ENCODE measurements at places on chromosomes 12 and 14. TPM values are rescaled to one million over a fixed set of nuclear protein-coding genes. Genes with fewer than 3 reads are reported as not detected.
A peak's percentile ranks its signal among the peaks of the same experiment; 100 is the strongest.

GRCh38 chr12:105672121-105672975 lies 341.9 kb downstream of the C12orf75 start:
- no peak overlapping the region for H3K27ac ChIP-seq
- H3K27me3 ChIP-seq: no peaks in the 10 kb centered on the region
- no peaks in the 10 kb centered on the region for H3K4me1 ChIP-seq

DNA sequence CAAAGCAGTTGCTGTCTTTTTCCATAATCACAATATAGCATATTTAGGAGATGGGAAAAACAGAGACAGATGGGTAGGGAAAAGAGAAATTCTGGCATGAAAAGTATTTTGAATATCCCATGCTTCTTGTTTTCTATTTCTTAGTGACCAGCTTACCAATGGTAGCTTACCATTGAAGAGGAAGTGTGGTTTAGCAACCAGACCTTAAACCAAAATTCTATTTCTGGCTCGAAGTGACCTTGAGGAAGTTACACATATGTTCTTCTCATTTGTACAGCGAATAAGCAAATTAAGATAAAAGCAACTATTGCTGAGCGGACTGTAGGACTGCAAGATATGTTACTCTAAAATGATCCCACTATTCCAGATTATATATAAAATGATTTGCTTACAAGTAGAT lies 82.9 kb downstream of the FGD4 start:
- no peaks in the 10 kb centered on the region for H3K36me3 ChIP-seq
- DNase-seq: no peak
- H3K27me3 ChIP-seq: no peaks in the 10 kb centered on the region
- H3K27ac ChIP-seq: no peak overlapping the region

GRCh38 chr14:75283162-75283832 lies 4.7 kb downstream of the FOS start:
- H3K27ac ChIP-seq: no peak overlapping the region
- H3K36me3 ChIP-seq: peaks cover 24% of the 10 kb centered on the region
- H3K27me3 ChIP-seq: no peaks in the 10 kb centered on the region
- no peak for DNase-seq
- H3K4me1 ChIP-seq: peaks cover 31% of the 10 kb centered on the region
- H3K4me3 ChIP-seq: no peak overlapping the region

Gene PITPNM2
- 37.3 TPM for total RNA-seq

- no peak overlapping the region for H3K4me3 ChIP-seq
- peak overlapping the region; percentile 44 for H3K27ac ChIP-seq
- H3K4me1 ChIP-seq: peaks cover 88% of the 10 kb centered on the region
- DNase-seq: no peak
- no peaks in the 10 kb centered on the region for H3K27me3 ChIP-seq
Measured at GRCh38 chr12:57840726-57841125, 5.8 kb downstream of the CTDSP2 start.

Gene NOP9
- total RNA-seq: 25.9 TPM

DNA sequence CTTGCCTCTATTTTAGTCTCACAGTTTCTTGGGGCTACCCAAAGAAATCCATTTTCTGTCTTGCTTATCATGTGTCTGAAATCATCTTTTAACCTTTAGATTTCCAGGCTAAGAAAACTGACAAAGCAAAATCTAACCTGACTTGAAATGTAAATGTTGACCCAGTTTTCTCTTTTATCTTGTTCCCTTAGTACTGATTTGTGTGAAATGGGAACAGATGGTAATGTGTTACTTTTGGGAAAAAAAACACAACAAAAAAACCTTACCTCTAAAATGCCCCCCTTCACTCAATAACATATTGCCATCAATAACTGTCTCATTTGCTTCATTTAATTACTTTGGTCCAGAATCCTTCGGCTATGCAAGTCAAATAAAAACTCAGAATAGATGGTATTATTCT lies 383.2 kb upstream of the DCN start:
- no peak overlapping the region for H3K27ac ChIP-seq
- DNase-seq: no peak
- H3K4me1 ChIP-seq: no peaks in the 10 kb centered on the region
- no peaks in the 10 kb centered on the region for H3K27me3 ChIP-seq
- no peak overlapping the region for H3K4me3 ChIP-seq

GRCh38 chr12:2323532-2324255 lies 270.9 kb downstream of the CACNA1C start:
- no peaks in the 10 kb centered on the region for H3K36me3 ChIP-seq
- no peaks in the 10 kb centered on the region for H3K27me3 ChIP-seq
- DNase-seq: no peak

Gene NID2
- 0.19 TPM for total RNA-seq

DNA sequence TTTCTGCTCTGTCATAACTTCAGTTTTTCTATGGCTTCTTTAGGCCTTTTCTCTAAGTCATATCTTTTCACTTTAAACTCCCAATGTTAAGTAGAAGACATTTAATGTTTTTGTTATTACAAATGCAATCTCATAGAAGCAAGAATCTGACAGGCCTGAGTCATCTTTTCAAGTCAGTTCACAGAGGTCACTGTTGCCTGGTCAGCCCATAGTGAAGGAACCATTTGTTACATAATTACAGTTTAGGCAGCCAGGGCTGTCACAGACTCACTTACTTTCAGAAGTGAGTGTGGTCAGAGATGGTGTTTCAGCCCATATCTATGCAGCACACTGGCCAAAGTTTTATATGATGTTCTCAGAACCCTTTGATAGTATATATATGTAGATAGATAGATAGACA lies 46.5 kb downstream of the CCER1 start:
- H3K4me1 ChIP-seq: no peaks in the 10 kb centered on the region
- no peak for DNase-seq
- no peak overlapping the region for H3K27ac ChIP-seq
- H3K4me3 ChIP-seq: no peak overlapping the region
- H3K36me3 ChIP-seq: no peaks in the 10 kb centered on the region

Data from CD4-positive, alpha-beta T cell (primary cell).